ENCODE measurements at places on chromosomes 6 and 20.

DNA sequence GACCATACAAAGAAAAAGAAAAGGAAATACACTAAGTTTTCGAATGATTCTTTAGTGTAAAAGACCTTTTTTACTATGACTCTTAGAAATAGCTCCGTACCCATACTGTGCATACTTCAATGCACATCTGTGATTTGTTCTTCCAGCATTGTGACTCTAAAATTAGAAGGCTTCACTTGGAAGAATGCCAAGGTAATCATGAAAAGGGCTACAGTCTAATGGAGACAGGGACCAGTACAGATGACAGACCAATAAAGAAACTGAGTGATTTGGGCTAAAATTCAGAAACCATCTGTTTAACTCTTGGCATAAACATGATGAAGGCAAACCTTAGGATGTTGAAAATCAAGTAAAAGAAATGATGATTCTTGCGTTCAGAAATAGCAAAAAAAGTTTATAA is 46.3 kb downstream of the CYP39A1 start:
- no peak for DNase-seq

GRCh38 chr20:47727909-47728361 is 57.3 kb downstream of the SULF2 start:
- DNase-seq, result no peak

GRCh38 chr6:41061196-41061726 is 8.3 kb downstream of the APOBEC2 start:
- no peak for DNase-seq

DNA sequence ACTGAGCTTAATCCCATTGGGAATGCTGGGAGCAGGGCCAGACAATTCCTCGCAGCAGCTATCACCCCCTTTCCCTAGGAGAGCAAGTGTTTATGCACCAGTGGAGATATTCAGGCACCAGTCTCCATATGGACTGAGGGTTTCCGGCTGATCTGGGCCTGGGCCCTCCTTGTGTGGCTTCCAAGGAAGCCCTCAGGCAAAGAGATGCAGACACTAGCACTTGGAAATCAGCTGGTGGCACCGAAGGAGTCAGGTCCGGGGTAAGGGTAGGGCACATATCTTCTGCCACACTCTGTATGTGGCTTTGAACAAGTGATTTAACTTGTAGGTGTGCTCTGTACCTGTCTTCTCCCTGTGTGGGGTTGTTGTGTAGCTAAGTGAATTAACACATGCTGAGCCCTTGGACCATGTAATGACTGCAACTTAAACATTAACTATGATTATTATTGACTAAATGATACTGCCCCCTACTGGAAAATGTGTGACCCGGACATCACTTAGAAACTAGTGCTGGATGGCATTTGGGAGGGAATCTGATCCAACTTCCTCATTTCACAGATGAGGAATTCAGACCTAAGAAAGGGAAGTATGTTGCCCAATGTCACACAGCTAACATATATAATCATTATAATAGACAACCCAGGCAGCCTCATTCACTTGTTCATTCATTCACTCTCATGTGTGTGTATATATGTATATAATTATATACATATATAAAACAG is 19.3 kb upstream of the WFDC2 start:
- DNase-seq, result peak; percentile 41

DNA sequence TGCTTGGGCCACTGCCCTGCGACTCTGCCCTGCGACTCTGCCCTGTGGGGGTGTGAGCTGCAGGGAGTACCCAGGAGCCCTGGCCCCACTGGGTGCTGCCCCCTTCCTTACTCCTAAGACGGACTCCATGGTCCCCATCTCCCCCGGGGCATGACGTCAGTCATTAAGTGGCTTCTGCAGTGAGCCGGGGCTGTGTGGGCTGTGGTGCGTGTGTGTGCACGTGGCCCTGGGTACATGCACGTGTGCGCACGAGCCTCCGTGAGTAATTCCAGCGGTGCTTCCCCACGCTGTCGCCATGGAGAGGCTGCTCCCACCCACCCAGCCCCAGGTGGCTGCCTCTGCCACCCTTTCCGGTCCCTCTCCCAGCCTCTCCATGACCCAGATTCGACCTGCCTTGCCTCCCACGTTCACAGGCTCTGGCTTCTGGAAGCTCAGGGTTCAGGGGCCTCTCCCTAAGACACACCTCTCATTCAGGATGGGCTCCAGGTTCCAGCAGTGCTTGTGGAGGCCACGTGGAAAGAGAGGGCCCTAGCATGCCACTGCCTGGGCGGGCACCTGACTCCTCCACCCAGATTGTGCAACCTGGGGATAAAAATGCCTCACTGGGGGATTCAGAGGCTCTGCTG is 88.3 kb downstream of the DLGAP4 start:
- DNase-seq, result no peak

- no peak for DNase-seq
Observed at GRCh38 chr6:149782337-149782736, 32.8 kb downstream of the PCMT1 start.

GRCh38 chr6:44630125-44631028 is 242.9 kb downstream of the CDC5L start:
- peak; percentile 31 for DNase-seq

GRCh38 chr6:390914-391558 is 516 bp upstream of the IRF4 start:
- DNase-seq, result peak; percentile 34

- no peak for DNase-seq
Observed at GRCh38 chr6:109342506-109342905, 39.8 kb downstream of the CD164 start.

DNA sequence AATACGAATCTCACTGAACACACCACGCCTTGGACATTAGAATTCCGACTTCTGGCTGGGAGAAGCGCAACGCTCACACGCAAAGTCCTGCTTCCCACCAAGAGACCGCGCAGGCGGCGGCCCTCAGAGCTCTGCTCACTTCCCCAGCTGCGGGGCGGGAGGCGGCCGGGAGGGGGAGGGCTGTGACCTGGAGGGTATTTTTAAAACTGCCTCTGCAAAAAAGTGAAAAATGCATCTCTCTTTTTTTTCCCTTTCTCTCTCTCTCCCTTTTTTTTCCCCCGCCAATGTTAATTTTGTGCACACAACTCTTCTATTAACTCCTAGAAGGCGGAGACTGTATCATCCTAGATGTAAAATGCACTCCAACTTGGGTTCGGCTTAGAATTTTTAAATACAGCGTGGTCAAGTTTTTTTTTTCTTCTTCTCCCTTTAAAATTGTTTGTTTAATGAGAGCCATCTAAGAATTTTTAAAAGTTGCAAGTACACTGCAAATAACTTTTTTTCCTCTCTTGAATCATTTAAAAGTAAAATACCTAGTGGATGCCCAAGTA is 66.4 kb downstream of the STX11 start:
- no peak for DNase-seq

DNA sequence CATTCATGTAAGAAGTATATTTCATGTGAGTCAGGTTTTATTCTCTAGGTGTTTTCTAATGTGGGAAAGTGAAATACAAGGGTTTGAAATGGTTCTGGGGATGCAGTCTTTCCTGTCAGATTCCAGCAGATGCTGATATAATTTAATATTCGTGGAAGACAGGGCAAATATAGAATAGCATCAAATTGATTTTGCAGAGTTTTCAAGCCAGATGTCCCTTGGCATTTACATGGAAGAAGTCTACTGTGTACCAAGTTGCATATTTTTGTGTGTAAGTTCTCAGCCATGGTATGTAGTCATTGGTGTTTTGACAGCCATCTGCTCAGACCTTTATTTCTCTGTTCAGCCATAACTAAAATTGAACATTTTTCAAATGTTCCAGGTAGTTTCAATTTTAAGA is 143.7 kb downstream of the LAMA2 start:
- DNase-seq, result no peak

DNA sequence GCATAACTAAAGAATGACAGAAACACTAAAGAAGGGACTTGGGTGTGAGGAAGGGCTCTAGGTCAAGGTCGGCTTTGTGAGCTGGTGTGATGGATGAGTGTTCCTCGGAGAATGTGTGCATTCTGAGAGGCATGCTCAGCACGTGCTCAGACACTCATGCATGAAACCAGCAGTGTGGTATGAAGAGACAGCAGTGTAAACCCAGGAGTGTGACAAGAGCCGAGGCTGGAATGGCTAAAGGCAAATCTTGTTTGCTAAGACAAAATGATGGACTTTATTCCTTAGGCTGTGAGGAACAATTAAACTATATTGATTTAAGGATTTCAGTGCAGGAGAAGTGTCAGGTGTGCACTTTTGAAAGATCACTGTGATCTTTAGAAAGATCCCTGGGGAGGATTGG is 107.4 kb upstream of the MAP7 start:
- no peak for DNase-seq

DNA sequence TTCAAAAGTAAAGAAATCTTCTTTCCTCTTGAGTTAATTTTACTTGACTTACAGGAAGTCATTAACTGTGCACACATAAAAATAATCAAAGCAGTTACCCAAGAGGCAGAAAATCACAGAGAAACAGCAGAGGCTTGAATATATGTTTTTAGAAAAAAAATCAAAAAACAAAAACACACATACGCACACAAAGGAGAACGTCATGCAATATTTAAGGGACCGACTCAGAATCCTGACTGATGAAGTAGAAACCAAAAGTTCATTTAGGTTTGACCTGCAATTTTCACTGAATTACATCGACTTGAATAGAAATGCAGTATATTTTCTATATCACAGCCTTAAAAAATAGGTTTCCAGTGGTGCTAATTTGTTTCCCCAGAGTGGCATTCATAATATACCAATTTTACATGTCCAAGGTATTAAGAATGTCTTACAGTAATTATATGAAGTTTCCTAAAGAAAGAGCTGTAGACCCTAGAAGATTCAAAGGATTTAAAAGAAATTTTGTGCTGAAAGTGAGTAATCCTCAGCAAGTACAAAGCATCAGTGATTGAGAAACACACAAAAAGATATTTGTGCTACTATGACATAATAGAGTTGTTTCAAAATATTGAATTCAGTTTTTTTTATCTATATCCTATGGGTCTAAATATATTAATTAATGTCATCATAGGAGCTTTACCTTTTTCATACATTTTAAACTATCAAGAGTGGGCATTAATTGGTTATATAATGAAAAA is 358.5 kb upstream of the RUNX2 start:
- DNase-seq, result no peak

DNA sequence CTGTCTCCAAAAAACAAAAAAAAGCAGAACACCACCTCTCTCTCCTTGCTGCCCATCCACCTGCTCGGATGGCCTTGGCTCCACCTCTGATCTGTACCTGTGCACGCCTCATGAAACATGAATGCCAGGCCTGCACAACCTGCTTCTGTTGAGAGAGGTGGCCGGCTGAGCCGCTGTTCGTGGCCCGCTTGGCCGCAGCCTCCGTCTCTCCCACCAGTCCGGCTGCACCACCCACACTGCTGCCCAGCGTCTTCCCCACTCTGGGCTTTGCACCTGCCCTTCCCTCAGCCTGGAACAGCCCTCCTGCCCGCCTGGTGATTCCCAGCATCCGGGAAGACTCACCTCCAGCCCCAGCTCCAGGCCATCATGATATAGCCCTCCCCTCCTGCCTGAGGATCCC is 12.2 kb upstream of the ZBTB46 start:
- DNase-seq, result no peak

GRCh38 chr6:55536391-55536956 is 42.5 kb downstream of the HMGCLL1 start:
- no peak for DNase-seq

GRCh38 chr6:166366921-166367320 is 15.8 kb downstream of the MPC1 start:
- no peak for DNase-seq

GRCh38 chr6:158684745-158685324 is 35.0 kb downstream of the SYTL3 start:
- DNase-seq, result no peak

GRCh38 chr6:41080621-41081020 is 7.8 kb downstream of the NFYA start:
- peak; percentile 53 for DNase-seq

DNA sequence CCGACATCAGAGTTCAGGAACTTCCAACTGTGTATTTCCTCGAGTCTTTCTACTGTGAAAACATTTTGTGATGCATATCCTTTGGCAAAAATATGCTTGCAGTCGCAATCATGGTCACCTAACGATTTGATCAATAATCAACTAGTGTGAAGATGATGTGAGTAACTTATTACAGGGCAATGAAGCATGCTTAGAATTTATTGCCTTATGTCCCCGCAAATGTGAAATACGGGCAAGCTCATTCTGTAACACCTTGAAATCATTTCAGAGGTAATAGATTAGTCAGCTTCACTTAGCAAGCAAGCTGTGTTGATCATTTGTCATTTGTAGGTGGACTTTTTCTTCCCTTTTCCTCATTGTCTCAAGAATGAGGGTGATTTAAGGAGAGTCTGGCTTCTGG is 67.9 kb upstream of the DOK5 start:
- DNase-seq, result no peak

- no peak for DNase-seq
Observed at GRCh38 chr20:634148-634925, 18.7 kb downstream of the SRXN1 start.

- no peak for DNase-seq
Observed at GRCh38 chr6:14499309-14499708, 381.7 kb downstream of the CD83 start.

GRCh38 chr6:84182001-84182400 is 45.4 kb downstream of the CEP162 start:
- no peak for DNase-seq

GRCh38 chr6:135938576-135939207 is 87.2 kb downstream of the PDE7B start:
- DNase-seq, result no peak

DNA sequence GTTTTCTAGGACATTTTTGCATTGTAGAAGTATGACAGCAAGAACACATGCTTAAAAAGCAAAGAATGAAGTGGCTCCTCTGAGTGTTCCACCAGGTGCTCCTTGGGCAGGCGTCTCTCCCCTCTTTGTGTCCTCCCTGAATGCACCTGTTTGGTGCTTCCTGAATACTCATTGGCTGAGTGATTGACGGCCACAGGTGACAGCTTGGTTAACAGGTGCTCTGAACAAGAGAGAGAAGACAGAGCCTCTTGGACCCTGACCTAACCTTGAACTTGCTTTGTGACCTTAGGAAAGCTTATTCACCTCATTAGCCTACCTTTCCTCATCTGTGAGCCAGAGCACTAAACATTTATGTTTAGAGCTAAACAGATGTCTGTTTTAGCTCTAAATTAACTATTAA is 93.7 kb downstream of the TULP4 start:
- DNase-seq, result no peak

DNA sequence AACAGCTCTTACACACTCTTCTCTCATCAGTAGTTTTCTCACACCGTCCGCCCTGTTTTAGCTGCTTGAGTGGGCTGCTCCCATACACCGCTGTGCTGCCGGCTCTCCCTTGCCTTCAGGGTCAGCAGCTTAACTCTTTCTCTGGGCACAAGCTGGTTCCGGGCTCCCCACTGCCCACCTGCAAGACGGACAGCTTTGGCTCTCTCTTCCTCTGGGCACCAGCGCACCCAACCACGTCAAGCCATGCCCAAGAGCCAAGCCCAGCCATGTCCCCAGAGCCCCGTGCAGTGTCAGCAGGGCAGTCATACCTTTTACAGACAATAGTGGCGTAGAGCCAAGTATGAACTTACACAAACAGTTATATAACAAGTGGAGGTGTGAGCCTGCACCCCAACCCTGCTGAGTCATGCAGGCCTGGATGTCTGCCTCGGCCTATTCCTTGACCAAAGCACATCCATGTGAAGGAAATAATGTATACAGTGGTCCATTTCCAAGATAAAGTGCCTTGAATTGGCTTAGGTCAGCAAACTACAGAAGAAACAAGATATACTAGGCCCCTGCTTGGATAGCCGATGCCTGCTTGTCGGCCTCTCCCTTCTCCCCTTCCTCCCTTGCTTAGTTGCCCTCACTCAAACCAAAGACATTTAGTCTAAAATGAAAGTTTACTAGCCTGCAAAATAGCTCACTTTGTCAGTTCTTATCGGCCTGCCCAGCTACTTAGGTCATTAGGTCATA is 89.3 kb downstream of the JPH2 start:
- no peak for DNase-seq
